ENCODE measurements at places on chromosomes 2 and 18.

GRCh38 chr2:68521037-68521436 lies 53.7 kb downstream of the APLF start:
- H3K27ac ChIP-seq: no peak overlapping the region
- no peaks in the 10 kb centered on the region for H3K27me3 ChIP-seq
- H3K4me1 ChIP-seq: no peaks in the 10 kb centered on the region
- no peak overlapping the region for H3K4me3 ChIP-seq

- H3K4me3 ChIP-seq: no peak overlapping the region
- H3K27ac ChIP-seq: no peak overlapping the region
- H3K36me3 ChIP-seq: no peaks in the 10 kb centered on the region
- no peaks in the 10 kb centered on the region for H3K4me1 ChIP-seq
- no peaks in the 10 kb centered on the region for H3K27me3 ChIP-seq
Measured at GRCh38 chr2:163471947-163472346, 263.9 kb downstream of the FIGN start.

- H3K27me3 ChIP-seq: no peaks in the 10 kb centered on the region
- peak overlapping the region; percentile 68 for H3K27ac ChIP-seq
- no peaks in the 10 kb centered on the region for H3K4me1 ChIP-seq
- DNase-seq: no peak
- H3K36me3 ChIP-seq: peaks cover 2% of the 10 kb centered on the region
Measured at GRCh38 chr2:241461693-241462677, 46.4 kb downstream of the STK25 start.

DNA sequence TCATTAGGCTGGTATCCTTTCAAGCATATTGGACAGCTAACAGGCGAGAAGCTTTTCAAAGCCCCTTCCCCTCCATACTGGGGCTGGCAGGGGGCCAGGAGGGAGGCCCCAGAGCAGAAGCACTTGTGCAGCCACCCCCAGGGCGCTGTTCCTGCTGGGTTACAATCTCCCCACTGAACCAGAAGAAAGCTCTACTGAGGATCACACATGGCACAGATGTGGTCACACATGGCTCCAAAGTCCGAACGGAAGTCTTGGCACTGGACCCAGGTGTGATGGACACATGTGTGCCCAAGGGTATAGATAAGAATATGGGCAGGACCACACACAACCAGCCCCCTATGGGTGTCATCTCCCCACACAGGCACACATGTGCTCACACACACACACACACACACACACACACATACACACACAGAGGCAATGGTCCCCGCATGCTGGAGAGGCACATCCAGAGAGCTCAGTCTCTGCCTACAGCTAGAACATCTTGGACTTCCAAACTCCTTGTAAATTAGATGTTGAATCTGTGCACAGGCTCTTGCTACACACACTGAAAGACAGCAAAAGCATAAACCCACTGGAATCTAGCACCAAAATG lies 56.4 kb downstream of the TTC32 start:
- H3K4me1 ChIP-seq: no peaks in the 10 kb centered on the region
- H3K27me3 ChIP-seq: peaks cover 41% of the 10 kb centered on the region
- H3K27ac ChIP-seq: no peak overlapping the region
- no peak for DNase-seq
- H3K36me3 ChIP-seq: no peaks in the 10 kb centered on the region

DNA sequence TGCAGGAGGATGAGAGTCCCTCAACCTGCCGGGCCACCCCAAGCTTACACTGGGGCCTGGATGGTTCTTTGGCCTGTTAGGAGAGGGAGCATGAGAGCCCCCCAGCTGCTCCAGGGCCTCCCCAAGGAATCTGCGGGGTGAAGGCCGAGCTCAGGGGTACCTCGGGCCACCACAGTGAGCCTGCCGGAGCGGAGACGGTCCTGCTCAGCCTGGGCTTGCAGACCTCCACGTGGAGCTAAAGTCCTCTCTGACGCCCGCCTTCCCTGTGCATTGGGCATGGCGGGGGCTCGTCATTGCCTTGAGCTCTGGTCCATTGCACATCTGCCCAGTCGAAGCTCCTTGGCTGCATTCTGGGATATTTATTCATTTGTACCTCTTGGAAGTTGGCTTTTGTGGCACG lies 62.7 kb downstream of the ASB1 start:
- DNase-seq: no peak
- H3K27me3 ChIP-seq: no peaks in the 10 kb centered on the region
- H3K27ac ChIP-seq: no peak overlapping the region
- no peak overlapping the region for H3K4me3 ChIP-seq
- no peaks in the 10 kb centered on the region for H3K36me3 ChIP-seq

- DNase-seq: no peak
- no peaks in the 10 kb centered on the region for H3K36me3 ChIP-seq
- no peaks in the 10 kb centered on the region for H3K4me1 ChIP-seq
- H3K27ac ChIP-seq: no peak overlapping the region
- no peaks in the 10 kb centered on the region for H3K27me3 ChIP-seq
Measured at GRCh38 chr2:3911882-3912455, 208.6 kb downstream of the DCDC2C start.

- H3K27me3 ChIP-seq: no peaks in the 10 kb centered on the region
- no peaks in the 10 kb centered on the region for H3K4me1 ChIP-seq
- no peaks in the 10 kb centered on the region for H3K36me3 ChIP-seq
- no peak overlapping the region for H3K4me3 ChIP-seq
- H3K27ac ChIP-seq: no peak overlapping the region
- no peak for DNase-seq
Measured at GRCh38 chr2:39524756-39525635, 87.9 kb upstream of the MAP4K3 start.

DNA sequence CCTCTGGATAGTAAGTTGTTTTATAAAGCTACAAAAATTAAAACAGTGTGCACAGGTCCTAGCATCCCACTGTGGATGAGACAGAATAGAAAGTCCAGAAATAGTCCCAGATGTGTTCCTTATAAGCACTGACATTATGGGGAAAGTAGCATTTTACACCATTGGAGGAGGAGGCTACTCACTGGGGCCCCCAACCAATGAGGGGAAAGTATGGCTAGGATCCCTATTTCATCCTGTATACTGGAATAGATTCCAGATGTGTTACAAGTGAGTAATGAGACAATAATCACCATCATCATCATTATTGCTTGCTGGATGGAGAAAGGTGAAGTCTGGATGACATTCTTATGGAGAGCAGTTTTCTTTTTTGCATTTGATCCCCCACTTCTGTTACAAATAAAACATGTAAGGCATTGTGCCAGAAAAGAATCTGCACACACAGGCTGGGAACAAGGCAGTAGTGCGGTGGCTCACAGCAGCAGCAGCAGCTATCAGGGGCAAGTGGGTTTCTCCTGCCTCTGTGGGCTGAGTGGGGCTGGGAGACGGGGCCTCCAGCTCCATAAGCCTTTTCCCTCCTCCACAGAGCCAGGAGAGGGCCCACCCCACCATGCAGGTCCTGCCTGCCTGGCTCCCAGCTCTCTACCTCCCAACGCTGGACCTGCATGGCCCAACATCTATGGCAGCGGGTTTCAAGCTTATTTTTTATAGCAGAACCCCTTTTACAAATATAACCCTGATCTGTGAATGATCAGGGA lies 5.0 kb downstream of the ARID5A start:
- peak overlapping the region; percentile 53 for H3K27ac ChIP-seq
- peaks cover 83% of the 10 kb centered on the region for H3K36me3 ChIP-seq
- DNase-seq: no peak
- H3K27me3 ChIP-seq: no peaks in the 10 kb centered on the region

GRCh38 chr18:79453816-79454735 lies 58.3 kb downstream of the NFATC1 start:
- no peaks in the 10 kb centered on the region for H3K27me3 ChIP-seq
- no peaks in the 10 kb centered on the region for H3K4me1 ChIP-seq
- no peak overlapping the region for H3K27ac ChIP-seq
- no peak overlapping the region for H3K4me3 ChIP-seq
- no peak for DNase-seq

DNA sequence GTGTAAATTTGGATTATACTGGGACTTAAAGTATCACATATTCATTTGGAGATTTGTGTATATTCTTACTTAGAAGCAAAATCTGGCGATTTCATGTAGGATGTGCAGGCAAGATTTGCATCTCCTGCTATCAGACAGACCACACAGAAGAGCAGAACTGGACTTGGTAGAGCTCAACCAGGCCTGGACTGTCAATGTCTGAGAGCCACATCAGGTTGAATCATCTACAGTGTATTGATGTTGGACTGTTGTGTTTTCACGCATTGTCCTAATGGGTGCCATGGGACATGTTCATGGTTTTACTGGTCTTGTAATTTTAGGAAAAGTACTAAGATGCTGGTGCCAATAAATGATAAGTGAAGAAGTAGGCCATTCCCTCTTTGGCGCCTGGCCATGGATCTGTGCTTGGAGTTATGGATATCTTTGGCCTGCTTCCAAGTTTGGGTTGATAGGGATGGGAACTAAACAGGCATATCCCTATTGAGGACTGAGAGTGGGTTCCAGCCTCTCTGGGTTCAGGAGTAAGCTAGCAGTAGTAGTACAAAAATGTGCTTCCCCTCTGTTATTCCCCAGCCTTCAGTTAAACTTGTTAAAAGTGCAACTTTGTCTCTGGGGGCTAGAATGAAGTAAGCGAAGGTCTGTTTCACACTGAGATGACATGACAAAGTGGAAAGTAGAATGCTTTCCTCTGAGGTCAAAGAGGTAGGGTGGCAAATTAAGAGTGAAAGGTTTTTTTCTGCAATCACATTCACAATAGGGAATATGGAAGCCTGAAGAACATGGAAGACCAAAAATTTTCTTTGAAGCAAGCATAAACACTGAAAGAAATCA lies 49.2 kb upstream of the NEMP2 start:
- no peak overlapping the region for H3K27ac ChIP-seq
- no peaks in the 10 kb centered on the region for H3K36me3 ChIP-seq
- DNase-seq: no peak
- H3K4me1 ChIP-seq: peaks cover 6% of the 10 kb centered on the region
- no peaks in the 10 kb centered on the region for H3K27me3 ChIP-seq

DNA sequence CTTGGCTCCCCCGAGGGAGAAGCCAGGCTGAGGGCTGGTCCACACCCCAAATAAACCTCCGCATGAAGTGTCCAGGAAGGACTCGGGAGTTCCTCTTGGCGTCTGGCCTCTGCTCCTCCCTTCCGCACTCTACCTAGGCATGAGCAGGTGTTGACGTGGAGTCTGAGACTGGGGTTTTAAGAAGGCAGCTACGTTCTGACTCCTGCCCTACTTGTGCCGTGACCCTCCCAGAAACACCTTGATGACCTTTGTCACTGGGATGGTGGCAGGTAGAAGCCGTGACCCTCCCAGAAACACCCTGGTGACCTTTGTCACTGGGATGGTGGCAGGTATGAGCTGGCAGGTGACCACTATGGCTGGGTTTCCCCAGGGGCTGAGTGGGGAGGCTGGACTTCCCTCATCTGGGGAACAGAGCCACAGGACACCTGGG lies 54.8 kb downstream of the HS6ST1 start:
- no peak overlapping the region for H3K4me3 ChIP-seq
- H3K27me3 ChIP-seq: no peaks in the 10 kb centered on the region
- H3K27ac ChIP-seq: no peak overlapping the region
- no peaks in the 10 kb centered on the region for H3K36me3 ChIP-seq

DNA sequence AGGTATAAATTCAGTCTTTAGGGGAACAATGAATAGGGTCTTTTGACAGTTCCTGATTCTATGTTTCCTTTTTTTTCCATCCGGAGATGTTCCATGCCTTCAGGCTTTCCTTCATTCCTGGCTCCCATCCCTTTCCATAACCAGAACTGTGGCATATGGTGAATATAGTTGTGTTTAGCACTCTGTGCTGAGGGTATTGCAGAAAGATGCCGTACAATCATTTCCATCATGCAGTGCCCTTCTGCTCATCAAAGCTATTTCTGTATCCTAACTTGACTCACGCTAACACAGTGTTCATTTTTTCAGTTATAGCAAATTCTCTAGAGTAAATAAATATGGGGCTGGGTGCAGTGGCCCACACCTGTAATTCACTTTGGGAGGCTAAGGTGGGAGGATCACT lies 131.9 kb upstream of the EML6 start:
- no peak for DNase-seq
- no peaks in the 10 kb centered on the region for H3K27me3 ChIP-seq
- peaks cover 54% of the 10 kb centered on the region for H3K4me1 ChIP-seq
- peaks cover 6% of the 10 kb centered on the region for H3K36me3 ChIP-seq
- H3K27ac ChIP-seq: peak overlapping the region; percentile 63

GRCh38 chr2:31151501-31151900 lies 13.3 kb upstream of the GALNT14 start:
- H3K27ac ChIP-seq: no peak overlapping the region
- peaks cover 31% of the 10 kb centered on the region for H3K27me3 ChIP-seq
- DNase-seq: no peak
- H3K36me3 ChIP-seq: no peaks in the 10 kb centered on the region

All from effector memory CD8-positive, alpha-beta T cell (primary cell).